ENCODE measurements at places on chromosomes 3 and 15.

DNA sequence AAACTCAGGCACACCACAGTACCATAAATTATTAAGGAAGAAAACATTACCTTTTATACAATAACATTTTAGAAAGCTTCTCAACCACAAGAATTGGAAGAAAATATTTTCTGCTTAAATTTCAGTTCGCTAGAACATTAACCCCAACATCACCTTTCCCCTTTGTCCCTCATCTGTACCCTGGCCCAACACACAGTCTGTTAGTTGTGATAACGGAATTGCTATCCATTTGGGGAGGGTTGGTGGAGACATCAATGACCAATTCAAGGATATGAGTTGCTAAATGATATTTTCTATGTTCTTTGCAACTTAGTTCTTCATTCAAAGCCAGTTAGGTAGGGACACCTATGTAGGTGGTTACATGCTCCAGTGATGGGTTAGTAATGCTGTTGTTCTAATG is 5.8 kb downstream of the EID1 start:
- no peak for DNase-seq

DNA sequence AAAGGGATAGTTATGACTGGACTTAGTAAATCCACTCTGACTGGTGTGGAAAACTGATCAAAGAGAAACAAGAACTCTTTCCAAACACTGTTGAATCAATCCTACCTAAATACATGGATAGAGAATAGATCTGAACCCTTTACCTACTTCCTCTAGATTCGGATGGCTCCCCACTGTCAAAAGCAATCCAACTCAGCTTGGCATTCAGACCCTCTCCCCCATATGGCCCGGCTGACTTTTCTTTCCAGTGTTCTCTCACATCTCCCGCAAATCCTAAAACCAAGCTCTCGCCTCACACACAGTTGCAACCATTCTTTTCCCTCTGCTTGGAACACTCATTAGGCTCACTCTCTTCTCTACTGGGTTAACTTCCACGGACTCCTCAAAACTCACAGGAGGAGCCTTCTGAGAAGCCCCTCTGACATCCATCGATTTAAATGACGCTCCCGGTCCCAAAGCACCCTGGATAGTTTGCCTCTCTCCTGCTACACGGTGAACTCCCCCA is 639 bp downstream of the SPICE1 start:
- no peak for DNase-seq

GRCh38 chr3:13718000-13718399 is 161.9 kb downstream of the WNT7A start:
- DNase-seq: no peak

- no peak for DNase-seq
These were observed 69.4 kb downstream of the CPN2 start for GRCh38 chr3:194281766-194282165.

- no peak for DNase-seq
These were observed 202.0 kb downstream of the AKAP13 start for GRCh38 chr15:85582131-85583079.

DNA sequence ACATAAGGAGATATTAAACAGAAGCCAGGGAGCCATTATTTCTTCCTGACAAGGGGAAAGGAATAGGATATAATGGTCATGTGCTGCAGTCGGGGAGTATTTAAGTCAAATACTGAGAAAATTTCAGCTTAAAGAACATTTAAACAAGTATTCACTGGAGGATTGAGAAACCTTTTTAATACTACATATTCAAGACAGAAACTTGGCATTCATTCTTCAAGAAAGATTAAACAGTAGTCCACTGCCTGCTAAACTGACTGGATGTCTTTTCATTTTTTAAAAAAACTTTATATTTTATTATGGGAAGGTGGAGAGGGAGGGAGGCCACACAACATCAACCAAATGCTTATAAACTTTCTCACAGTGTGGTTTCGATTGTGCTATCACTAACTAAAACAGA is 107.4 kb upstream of the CBLB start:
- peak; percentile 30 for DNase-seq

- DNase-seq: no peak
These were observed 397.6 kb upstream of the WNT5A start for GRCh38 chr3:55884491-55885285.

DNA sequence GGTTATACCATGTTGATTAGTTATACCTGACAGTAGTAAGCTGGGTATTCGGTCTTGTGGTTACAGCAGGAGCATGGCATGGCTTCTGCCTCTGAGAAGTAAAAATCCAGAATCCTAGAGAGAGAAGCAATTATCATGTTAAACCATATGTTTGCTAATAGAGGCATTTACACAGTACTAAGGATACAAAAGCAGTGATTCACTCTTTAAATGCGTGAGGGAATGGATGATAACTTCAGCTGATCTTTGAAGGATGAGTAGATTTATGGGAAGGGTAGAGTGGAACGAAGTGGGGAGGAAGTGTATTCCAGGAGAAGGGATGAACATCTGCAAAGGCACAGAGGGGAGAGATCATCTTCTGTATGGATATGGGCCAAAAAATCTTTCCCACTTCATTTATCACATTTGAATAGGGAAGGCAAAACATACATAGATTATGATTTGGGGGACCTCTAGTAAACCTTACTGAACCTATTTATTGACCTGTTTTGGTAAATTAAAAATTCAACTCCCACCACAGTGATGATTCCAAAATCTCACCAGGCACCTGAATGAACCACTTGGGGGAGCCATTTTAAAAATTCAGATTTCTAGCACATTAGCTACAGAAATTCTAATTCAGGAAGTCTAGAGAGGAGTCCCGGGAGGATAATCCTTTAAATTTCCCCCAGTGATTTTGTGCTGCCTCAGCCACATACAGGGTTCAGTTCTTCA is 35.1 kb downstream of the IGSF10 start:
- DNase-seq: no peak

- DNase-seq: no peak
These were observed 21.5 kb upstream of the GLCE start for GRCh38 chr15:69138963-69139362.

GRCh38 chr3:113421082-113421481 is 20.2 kb downstream of the CFAP44 start:
- DNase-seq: no peak

DNA sequence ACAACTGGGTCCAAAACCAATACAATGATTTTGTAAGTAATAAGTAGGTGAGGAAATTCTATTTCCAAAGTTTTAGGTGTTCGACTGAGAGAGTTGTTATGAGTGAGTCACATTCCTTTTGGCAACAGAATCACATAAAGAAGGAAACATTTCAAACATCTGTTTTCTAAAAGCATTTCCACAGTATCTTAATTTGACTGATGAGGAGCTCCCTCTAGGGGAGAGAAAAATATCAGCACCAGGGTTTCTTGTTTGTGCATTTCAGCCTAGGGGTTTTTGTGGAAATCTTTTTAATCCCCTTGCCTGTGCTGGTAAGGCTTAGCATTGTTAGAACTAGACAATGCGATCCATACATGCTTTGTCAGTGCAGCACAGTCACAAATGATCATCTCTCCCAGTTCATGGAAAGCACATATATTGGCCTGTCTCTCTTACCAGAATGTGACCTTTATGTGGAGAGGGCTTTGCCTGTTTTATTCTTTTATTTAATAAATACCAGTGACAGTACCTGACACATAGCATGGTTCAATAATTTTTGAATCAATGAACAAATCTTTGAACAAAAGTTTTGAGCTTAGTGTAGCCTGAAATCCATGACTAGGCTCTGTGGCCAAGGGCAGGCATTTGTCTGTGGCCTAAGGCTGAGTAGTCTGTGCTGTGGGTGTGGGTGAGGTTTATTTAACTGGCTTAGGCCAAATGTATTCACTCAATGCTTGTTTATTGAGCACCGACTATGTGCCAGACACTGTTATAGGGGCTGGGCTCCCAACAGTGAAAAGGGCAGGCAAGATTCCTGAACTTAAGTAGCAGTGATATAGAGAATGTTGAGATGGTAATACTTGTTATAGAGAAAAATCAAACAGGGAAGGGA is 21.1 kb upstream of the IQCF6 start:
- peak; percentile 49 for DNase-seq

DNA sequence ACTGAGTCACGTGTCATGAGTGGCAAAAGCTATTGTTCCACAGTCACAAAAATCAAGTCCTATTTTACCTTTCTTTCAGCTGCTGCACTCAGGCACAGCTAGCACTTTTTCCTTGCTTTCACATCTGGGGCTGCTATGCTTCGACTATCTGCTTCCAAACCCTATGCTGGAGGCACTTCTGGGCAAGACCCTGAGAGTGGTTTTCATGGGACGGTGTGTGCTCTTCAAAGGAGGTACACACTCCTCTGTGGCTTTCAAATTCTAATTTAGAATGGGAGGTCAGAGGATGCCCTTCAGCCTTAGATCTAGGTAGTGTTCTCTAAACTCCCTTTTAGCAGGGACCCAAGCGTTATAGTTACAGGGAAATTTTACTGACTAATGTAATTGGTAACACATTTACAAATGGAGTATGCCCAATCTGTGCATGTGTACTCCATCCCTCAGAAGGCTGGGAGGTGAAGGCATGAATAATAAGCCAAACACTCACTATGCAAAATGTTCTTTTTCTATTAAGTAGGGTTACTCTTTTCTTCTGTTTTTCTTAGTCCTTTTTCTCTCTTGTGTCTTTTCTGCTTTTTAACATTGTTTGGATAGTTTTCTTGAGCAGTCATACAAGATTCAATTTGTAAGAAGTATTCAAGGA is 188.3 kb downstream of the LSAMP start:
- DNase-seq: no peak

DNA sequence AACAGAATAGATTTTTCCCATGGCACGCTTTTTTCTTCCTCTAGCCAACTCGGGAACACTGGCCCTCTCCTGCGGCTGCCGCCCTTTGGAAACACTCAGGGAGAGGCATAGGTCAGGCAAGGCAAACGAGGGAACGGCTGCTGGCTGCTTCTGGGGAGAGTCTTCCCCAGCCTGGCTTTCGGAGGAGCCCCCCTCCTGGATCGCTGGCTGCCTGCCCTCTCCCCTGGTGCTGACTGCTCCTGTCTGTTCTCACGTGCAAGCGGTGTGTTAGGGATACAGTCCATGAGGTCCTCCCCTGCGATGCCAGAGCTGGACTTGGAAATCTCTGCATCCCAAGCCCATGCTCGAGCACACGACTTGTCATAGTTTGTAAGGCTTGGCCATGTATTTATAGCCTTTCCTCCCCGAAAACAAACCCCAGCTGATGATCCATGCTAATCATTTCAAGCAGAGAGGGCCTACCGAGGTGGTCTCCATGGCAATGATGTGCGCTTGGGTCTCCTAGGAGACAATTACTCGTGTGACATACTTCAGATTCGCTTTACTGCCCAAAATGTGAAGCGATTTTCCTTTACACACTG is 315.6 kb upstream of the ATP10A start:
- no peak for DNase-seq

- peak; percentile 60 for DNase-seq
These were observed 82.6 kb upstream of the TRIM42 start for GRCh38 chr3:140595295-140595694.

GRCh38 chr15:82040862-82041261 is 5.0 kb downstream of the MEX3B start:
- DNase-seq: no peak

GRCh38 chr15:98000249-98001203 is 40.0 kb downstream of the ARRDC4 start:
- DNase-seq: no peak

- DNase-seq: no peak
These were observed 70.5 kb upstream of the PPIB start for GRCh38 chr15:64233299-64233698.

DNA sequence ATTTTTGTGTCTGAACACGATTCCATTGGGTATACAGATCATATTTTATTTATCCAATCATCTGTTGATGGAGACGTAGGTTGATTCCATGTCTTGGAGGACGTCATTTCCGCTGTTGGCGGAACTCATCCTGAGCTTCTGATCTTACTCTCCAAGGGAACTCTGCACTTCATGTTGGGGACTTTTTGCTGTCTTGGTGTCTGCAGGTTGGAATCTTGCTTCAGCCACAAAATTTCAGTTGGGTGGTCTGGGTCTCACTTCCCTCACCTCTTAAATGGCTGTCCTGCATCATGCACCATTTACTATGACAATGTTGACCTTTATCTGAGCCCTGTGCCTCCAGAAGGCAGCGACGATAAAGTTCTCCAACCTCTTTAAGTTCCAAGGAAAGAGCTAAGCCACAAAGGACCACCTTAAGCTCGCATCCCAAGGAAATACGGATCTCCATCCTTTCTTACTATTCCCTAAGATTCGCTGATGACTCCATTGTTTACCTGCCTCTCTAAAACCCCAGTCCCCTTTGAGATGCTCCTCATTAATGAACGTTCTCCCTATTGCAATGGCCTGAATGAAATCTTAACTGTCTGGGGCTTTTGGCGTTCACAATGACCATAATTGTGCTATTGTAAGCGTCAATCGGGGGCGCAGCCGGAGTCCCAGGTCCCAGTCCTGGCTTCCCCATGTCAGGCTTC is 23.1 kb upstream of the RNU6-1 start:
- no peak for DNase-seq

DNA sequence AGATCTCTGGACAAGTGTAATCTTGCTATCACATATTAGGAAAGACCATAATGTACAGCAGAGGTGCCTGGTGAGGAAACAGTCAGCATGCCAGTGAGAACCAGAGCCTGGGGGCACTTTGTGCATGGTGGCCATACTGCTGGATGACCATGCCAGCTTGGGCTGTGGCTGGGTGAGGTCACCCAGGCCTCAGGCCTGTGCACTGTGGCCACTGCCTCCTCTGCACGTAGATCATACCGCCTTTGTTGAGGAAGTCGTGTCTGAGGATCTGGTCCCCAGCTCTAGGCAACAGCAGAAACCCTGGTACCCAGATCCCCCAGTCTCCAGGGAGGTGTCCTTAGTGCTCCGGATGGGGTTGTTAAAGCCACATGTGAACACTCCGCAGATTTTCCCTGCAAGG is 38.9 kb downstream of the ZNF710 start:
- no peak for DNase-seq

- no peak for DNase-seq
These were observed 33.2 kb downstream of the SLC12A8 start for GRCh38 chr3:125179143-125179883.

DNA sequence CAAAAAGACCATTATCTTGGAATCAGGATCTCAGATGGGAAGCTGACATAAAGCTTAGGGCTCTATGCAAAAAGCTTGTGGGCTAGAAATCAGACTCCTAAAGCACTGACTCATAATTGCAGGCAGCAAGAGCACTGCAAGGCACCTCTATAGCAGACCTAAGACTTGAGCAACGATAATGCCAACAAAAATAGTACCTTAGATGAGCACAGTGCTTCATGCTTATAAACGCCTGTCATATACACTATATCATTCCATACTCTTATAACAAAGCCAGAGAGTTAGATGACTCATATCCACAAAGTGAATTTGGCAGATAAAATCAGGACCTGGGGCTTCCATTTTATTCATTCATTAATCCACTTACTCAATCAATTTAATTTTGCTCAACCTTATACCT is 560.8 kb downstream of the MCTP2 start:
- peak; percentile 25 for DNase-seq

- no peak for DNase-seq
These were observed 484.1 kb downstream of the IGSF11 start for GRCh38 chr3:118550556-118550955.

DNA sequence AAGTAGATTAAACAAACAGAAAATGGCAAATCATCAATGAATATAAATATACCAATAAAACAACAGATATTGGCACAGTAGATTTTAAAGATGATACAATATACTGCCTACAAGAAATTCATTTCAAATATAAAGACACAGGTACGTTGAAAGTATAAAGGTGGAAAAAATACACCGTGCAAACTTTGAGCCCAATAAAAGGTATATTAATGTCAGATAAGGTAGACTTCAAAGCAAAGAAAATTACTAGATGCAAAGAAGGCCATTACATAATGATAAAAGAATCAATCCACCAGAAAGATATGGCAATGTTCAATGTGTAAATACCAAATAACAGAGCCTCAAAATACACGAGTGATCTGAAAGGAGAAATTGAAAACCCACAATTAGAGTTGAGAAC is 34.3 kb upstream of the VIPR1 start:
- no peak for DNase-seq
